ENCODE measurements at places on chromosomes 12 and 14.
A peak's percentile ranks its signal among the peaks of the same experiment; 100 is the strongest.

DNA sequence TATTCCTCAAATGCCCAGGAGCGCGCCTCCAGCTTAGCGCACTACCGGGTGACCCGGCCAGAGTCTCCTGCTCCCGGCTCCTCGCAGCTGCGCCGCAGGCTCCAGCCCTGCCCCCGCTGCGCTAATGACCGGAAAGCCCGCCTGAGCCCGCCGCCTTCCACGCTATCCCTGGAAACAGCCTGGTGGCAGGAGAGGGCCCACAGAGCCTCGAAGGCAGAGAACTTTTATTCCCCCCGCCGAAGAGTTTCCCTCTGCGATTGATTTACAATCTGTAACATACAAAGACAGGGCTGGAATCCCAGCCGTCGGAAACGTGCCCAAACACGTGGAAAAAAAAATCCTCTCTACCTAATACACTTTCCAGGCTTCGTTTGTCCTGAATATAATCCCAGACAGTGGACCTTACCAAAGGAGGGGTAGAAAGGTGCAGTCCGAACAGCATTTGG, 1.5 kb downstream of the COL2A1 start:
- peak; percentile 81 for DNase-seq

DNA sequence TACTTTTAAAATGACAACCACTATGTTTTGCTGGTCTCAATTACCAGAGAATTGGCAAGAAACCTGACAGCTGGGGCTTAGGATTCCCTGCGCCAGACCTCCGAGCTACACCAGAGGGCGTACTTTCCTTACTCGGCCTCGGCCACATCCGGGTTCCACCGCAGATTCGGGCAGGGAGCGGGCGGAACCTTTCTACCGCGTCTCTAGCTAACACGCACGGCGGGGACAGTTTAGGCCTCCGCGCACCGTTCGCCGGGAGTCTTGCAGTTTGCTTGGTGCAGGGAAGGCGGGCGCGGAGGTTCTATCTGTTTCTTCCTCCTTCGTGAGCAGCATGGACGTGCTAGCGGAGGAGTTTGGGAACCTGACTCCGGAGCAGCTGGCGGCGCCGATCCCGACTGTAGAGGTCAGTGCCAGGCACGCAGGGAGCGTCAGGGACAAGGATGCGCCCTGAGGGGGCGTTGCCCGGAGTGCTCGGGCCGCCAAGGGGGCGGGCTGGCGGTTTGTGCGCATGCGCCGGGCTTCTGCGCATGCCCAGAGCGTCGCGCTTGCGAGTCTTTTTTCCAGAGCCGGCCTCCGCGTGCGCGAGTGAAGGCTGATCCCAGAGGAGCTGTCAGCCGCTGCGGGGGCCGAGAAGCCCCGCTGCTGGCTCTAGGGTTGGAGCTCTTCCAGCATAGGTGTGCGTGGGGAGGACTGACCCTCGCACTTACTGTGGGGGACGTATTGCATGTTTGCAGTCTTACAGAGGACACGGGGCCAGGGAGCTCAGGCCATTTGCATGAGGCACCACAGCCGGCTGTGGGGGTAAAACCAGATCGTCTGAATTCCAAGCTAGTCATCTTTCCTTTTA, at the start of gene POLR3B:
TSS of gene POLR3B (plus strand) at position 200 of the 847 bp plus-strand sequence. CDS start at position 332, 132 bp downstream.
- peak; percentile 96 for DNase-seq

DNA sequence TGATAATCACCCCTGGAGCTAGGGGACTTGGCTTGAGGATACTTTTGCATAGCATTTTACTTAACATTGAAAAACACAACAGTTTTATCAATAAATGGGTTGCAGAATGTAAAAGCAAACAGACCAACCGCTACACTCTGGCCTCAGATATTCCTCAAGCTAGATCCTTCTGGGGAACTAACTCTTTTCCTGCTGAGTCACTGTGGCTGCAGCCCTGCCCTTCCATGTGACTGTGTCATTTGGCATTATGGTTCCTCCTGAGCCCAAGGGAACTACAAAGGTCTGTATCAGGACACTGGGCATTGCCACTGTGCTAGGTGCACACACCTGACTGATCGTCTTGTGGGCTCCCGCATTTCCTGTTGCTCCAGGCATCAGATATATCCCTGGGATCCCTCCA, 56.6 kb downstream of the TTC9 start:
- DNase-seq: no peak

DNA sequence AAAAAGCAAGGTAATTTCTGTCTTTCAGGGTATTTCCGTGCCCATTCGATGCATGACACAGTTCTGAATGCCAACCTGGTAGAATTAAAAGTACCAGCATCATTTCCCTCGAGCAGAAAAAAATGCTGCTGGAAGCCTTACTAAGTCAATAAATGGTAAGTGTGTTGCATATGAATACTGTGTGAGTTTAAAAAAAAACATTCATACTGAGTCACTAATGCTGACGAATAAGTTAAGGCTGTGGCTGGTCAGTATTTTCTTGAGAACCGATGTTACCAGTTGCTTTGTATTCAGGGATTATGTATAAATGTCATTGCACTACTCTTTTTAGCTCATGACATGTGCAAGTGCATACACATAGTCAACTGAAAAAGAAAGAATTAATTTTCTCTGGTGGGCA, 710.2 kb downstream of the TRHDE start:
- DNase-seq: no peak

GRCh38 chr12:95848575-95849388, 10.0 kb upstream of the SNRPF start:
- DNase-seq: no peak

DNA sequence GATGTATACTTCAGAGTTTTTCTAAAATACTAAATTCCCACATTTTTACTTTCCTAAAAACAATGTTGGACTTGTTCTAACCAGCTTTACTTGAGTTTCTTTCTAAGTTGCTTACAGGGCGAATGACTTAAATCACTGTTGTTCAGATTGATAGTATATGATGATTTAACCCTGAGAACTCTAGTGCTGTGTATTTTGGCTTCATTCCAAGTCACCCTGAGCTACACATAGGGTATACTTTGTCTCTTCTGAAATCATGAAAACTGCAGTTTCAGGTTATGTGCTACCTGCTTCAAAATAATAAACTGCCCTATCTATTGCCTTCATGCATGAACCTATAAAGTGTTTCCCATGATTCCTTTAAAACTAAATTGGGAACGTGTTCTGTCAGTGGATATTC, 162.5 kb upstream of the PDE3A start:
- no peak for DNase-seq

DNA sequence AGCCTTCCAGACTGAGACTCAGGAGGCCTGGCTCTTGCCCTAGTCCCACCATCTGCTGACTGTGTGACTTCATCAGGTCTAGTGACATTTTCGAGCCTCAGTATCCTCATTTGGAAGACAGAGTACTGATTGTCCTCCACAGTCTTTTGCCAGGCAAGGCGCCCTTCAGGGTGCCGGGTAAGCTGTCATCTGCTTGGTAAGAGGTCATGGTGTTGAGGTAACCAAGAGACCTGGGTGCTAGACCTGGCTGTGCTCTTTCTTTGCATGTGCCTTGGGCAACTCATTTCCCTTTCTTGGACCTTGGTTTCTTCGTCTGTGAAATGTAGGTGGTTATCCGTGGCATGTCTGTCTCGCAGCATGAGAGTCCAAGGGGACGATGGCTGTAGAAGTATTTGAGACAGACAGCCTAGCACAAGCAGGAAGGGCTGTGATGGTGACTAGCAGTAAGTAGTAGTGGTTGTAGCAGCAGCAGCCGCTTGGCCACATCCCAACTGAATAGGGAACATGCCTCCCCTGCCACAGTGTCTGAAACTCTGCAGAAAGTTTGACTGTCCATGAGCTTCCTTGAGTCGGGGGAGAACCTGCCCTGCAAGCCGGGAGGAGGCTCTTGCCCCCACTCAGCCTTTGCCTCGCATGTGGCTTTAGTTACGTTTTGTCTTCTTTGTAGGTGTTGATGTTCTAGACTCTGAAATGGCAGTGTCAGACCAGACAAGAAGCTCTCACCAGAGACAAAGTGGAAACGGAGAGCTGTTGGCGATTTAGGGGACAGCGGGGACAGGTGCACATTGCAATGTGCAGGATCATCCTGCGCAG, 40.3 kb downstream of the EVL start:
- no peak for DNase-seq

DNA sequence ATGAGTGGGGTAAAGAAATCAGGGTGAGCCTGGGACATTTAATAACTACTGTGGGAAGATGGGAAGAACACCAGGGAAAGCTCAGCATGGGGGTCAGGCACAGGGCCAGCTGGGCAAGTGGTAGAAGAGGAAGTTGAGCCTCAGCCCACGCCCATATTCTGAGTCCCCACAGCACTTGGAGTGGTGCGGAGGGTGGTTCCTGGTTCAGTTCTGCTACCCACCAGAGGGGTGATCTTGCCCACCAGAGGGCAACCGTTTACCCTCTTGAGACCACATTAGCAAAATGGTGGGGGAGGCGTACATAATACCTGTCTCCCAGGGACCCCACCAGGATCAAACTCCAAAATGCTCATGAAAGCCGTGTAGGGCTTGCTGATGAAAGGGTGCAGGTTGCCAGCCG, 16.8 kb upstream of the ANKRD33 start:
- DNase-seq: no peak

DNA sequence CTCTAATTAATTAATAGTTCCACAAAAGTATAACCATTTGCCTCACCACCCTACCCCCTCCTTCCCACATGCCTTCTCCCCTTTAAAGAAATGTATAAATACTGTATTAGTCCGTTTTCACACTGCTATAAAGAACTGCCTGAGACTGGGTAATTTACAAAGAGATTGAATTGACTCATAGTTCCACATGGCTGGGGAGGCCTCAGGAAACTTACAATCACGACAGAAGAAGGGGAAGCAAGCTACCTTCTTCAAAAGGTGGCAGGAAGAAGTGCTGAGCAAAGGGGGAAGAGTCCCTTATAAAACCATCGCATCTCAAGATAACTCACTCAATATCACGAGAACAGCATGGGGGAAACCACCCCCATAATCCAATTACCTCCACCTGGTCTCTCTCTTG, 8.2 kb upstream of the RESF1 start:
- DNase-seq: no peak

DNA sequence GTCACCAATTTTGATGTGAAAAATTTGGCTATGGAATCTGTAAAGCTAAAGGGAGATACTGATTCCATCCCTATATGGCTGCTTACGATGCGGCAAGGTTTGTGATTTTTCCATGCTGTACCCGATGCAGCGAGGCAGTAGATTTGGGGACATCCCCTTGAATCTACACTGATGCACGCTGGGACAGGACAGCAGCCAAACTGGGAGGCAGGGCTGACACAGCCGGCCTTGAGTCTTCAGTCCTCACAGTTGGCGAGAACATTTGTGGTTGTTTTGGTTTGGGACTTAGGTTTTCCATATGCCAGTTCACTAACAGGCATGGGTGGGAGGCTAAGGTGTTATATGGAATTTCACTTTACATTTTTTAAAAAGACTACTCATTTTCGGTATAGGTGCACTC, 3.8 kb downstream of the GALNT16 start:
- no peak for DNase-seq

DNA sequence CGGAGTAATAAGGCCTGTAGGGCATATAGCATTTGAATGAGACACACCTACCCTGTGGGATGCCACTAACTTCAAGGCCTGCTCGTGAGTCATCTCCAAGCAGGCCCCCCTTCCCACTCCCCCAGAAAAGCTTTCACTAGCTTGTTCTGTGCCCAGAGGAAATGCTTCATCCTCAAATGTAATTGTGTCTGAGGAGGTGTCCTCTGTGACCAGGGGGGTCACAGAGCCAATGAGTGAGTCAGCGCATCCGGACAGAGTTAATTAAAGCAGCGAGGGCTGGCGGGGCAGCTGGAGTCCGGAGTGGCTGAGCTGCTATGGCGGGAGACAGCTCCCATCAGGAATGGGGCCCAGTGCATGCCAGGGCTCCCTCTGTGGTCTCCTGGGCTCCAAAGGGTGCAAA, 27.0 kb upstream of the ESRRB start:
- peak; percentile 26 for DNase-seq

DNA sequence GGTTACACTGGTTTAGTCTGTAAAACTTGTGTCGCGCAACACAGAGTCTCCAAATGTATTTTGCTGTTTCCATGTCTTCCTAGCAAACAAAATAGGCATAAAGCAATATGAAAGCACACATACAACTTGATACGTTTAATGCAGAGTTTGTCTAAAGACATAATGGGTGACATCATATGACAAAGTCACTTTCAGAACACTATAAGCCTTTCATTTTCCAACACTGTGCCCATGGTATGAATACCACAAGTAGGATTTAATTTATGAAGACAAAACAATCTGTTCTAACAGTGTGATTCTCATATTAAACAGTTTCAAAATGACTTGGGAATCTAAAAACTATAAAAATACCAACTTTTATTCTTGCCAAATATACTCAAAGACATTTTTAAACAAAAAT, 58.4 kb downstream of the PTPN21 start:
- no peak for DNase-seq

- DNase-seq: no peak
Observed at GRCh38 chr14:20668969-20669368, 15.4 kb upstream of the RNASE4 start.

- DNase-seq: peak; percentile 13
Observed at GRCh38 chr14:43786066-43786762, 720.9 kb downstream of the FSCB start.

- no peak for DNase-seq
Observed at GRCh38 chr14:101150039-101150610, 246.6 kb upstream of the RTL1 start.

GRCh38 chr12:795305-795704, 42.9 kb downstream of the WNK1 start:
- no peak for DNase-seq

GRCh38 chr12:26534071-26534470, 298.9 kb downstream of the ITPR2 start:
- peak; percentile 3 for DNase-seq

- DNase-seq: no peak
Observed at GRCh38 chr14:70955543-70956480, 48.6 kb downstream of the PCNX1 start.

GRCh38 chr14:49767571-49768300, at the start of gene KLHDC2:
KLHDC2 (plus strand) TSS chr14:49768153; CDS start chr14:49768469, 316 bp downstream.
- DNase-seq: peak; percentile 91

DNA sequence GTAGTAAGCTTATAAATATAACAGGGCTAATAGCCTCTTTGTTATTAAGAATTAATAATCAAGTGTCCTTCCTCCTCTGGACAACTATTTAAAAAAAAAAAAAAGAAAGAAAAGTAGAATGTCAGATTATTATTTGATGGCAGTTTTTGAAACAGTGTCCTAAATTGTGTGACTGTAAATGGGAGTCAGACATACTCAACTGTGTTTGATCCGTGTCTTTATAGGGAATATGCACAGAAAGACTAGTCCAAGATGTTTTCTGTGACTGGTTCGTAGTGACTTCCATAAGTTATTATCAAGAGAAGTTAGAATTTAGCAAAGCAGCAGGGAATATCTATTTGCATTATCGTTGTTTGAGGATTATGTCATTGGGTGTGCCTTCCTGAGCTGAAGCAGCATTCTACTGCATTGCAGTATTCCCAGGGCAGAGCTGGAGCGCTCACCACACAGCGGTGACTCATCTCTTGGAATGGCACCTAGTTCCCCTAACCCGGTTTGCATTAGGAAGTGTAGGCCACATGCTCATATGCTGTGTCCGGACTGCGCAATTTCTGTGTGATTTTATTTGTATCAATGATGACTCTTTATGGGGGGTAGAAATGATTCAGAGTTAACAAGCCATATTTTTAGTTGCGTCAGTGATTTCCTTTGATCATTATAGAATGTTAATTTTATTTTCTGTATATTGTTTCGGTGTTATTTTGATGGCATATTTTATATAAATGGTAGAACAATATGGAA, 7.9 kb downstream of the DYNC1H1 start:
- peak; percentile 80 for DNase-seq
